COLO829 (cell line): ENCODE measurements at places on chromosomes 13 and 19.

DNA sequence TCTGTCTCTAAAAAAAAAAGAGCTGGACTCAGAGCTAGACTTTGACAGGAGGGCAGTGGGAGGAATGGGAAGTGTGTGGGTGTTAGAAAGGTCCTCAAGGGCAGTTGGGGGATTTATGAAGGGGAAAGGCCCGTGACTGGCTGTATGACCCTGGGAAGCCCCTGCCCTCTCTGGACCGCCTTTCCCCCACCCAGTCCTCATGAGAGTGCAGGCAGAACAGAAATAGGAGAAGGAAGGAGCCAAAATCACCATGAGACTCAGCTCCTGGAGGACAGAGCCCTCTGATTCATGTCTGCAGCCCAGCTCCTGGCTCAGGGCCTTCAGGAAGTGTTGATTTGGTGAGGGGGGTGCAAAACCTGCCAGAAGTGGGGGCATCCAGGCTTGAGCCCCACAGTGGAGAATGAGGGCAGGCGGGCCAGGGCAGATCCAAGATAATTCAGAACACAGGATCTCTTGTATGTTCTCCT lies 8.7 kb upstream of the SMG9 start:
- no peak for DNase-seq

GRCh38 chr13:21006141-21007005 lies 55.0 kb downstream of the LATS2 start:
- no peak for DNase-seq

DNA sequence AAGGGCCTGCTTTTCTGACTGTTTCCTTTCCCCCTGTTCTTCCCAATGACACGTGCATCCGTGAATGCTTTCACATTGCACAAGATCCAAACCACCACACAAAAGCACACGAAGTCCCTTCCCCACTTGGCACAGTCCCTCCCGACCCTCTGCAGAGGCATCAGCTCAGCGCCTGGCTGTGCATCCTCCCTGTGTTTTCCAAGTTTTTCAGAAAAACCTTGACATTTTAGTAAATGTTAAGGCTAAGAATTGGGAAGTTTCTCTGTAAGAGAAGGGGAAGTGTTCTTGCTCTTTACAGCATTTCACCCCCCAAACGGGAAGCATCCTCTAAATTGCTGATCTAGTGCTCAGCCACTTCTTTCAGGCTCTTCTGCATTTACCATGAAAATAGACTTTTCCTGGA lies 94.5 kb upstream of the TM9SF2 start:
- DNase-seq: no peak

GRCh38 chr13:100514788-100515409 lies 73.7 kb downstream of the GGACT start:
- DNase-seq: peak; percentile 90

- DNase-seq: no peak
These were observed 124.1 kb downstream of the DPF1 start for GRCh38 chr19:38099966-38100365.

GRCh38 chr19:48689449-48689848 lies 6.3 kb upstream of the FUT2 start:
- DNase-seq: no peak

- no peak for DNase-seq
These were observed 47.9 kb upstream of the FLT1 start for GRCh38 chr13:28542804-28543203.

- no peak for DNase-seq
These were observed 110.7 kb downstream of the SLC7A1 start for GRCh38 chr13:29484796-29485195.

DNA sequence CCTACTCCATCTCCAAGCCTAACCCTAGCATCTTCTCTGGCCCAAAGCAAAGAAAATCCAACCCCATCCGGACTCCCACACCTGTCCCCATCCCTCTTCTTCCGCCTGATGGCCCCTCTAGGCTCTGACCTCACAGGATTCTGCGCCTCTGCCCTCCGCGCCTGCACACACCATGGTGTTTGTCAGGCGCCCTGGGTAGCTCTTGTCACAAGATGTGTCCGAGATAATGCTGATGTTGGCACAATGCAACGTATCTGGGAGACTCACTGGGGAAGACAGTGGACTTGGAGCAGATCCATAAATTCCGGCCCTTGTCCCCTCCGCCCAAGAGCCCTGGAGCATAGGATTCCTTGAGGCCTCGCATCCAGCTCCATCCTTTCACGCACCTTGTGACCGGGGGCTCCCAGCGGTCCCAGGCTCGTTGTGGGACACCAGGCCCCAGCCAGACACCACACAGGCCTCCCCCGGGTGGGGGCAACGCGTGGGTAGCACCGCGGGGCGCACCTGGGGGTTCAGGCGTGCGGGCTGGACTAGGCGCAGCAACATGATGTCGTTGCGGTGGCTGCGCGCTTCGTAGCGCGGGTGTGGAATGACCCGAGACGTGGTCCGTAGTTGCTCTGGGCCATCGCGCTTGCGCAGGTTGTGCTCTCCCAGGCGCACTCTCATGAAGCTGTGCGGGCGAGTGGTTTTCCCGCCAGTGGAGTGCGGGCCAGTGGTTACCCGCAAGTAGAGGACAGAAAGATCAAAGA lies 3.1 kb upstream of the KLK1 start:
- no peak for DNase-seq

GRCh38 chr19:49861107-49861506 lies 6.3 kb downstream of the PNKP start:
- DNase-seq: no peak

- peak; percentile 82 for DNase-seq
These were observed 2.9 kb downstream of the CILP2 start for GRCh38 chr19:19540715-19541515.

- DNase-seq: peak; percentile 66
These were observed 67.2 kb upstream of the UBL3 start for GRCh38 chr13:29917650-29918049.

GRCh38 chr13:105952233-105952972 lies 583.1 kb downstream of the EFNB2 start:
- DNase-seq: no peak

GRCh38 chr19:2150794-2151338 lies 500 bp downstream of the AP3D1 start:
- no peak for DNase-seq

- DNase-seq: no peak
These were observed 5.9 kb downstream of the PAF1 start for GRCh38 chr19:39384839-39385568.

DNA sequence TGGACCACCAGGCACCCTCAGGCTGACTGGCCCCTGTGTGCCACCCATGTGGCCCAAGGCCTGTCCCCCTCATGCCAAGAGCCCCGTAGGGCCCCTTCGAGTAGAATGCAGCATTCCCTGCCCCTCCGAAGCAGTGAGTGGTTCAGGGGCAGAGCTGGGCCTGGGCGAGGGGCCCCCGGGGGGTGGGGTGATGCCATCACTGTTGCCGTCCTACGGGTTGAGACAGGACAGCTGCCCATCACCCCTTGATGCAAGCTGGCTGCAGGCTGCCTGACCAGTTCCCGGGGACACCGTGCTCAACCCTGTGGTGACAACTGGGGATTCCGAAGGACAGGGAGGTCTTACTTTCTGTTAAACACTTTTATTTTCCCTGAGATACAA lies 4.7 kb downstream of the SBNO2 start:
- no peak for DNase-seq

DNA sequence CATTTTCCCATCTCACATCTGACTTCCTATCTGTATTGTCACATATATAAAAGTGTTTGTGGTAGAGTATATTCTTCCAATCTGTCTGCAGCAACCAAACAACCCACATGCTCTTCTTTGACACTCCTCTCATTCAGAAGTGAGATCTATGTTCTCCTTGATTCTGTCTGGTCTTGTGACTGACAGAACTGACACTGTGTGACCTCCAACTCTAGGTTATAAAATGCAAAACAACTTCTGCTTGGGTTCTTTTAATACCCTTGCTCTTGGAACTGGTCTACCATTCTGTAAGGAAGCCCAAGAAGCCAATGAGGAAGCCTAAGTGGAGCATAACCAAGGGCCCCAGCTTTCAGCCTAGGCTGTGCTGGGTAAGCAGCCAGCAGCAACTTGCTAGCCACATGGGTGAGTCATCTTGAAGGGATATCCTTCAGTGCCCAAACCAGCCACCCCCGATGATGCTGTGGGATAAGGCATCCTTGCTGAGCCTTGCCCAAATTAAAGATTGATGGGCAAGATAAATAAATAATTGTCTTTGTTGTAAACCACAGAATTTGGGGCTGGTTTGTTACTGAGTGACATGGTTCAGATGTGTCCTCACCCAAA lies 18.4 kb upstream of the ITM2B start:
- no peak for DNase-seq

GRCh38 chr19:11624069-11624463 lies 26.8 kb downstream of the ZNF627 start:
- DNase-seq: no peak

- DNase-seq: no peak
These were observed 62.0 kb upstream of the EDNRB start for GRCh38 chr13:77980592-77980991.

DNA sequence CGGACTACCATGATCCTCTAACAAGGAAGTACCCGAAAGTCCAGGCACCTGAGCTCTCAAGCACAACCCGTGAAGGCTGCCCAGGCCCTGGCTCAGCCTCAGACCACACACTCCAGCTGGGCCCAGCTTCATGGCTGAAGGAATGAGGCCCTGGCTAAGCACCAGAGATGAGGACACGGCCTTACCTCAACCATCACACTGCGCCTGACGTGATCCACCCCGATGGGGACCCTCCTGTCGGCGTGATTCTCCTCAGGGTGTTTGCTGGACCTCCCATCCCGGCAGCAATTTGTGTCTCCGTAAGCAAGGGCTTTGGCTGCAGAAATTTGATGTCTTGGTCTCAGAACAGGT lies 56.5 kb downstream of the F2RL3 start:
- DNase-seq: no peak

GRCh38 chr19:47483800-47484690 lies at the start of gene KPTN:
TSS of gene KPTN (minus strand) at chr19:47484219. CDS start at chr19:47484160, 59 bp downstream.
- peak; percentile 93 for DNase-seq

- DNase-seq: peak; percentile 22
These were observed 3.2 kb downstream of the OXGR1 start for GRCh38 chr13:96991072-96991471.

- no peak for DNase-seq
These were observed 225.7 kb downstream of the LMO7 start for GRCh38 chr13:75861786-75862185.

DNA sequence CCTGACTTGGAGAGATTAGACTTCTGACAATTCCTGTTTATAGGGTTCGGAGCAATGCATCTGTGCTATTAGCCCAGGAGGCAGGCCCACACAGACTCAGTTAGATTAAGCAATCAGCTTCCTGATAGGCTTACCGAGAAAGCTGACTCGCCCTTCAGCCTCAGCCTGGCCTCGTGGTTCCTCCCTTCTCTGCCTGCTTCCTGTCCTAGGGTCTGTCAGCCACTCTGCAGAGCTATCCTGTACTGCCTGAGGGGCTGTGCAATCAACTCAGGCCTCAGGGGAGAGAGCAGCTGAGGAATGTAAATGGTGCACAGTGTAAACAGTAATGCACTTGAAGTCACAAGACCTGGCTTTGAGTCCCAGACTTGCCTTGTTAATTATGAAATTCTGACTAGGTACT lies 30.7 kb downstream of the HTR2A start:
- peak; percentile 71 for DNase-seq

- no peak for DNase-seq
These were observed at the start of gene NTN5 for GRCh38 chr19:48672994-48673393. TSS of gene NTN5 (minus strand) at chr19:48673017. CDS start at chr19:48670986, 2,031 bp downstream.

GRCh38 chr13:41455725-41456419 lies 1.5 kb upstream of the RGCC start:
- no peak for DNase-seq
